Thyroid gland (tissue), 4 donors: ENCODE measurements at places on chromosomes 3 and 15. TPM values are rescaled to one million over a fixed set of nuclear protein-coding genes. Genes with fewer than 3 reads are reported as not detected.
A peak's percentile ranks its signal among the peaks of the same experiment; 100 is the strongest.

Gene GOLGA6D
- total RNA-seq = not detected

Gene ALG1L2
- total RNA-seq = 1.7 TPM

Gene SNTN
- total RNA-seq = not detected

Gene CFAP44
- total RNA-seq = 7.9 TPM

Gene KNL1
- 0.78 TPM for total RNA-seq

Gene SSR3
- 223 TPM for total RNA-seq

Gene ATP10A
- 3.6 TPM for total RNA-seq

DNA sequence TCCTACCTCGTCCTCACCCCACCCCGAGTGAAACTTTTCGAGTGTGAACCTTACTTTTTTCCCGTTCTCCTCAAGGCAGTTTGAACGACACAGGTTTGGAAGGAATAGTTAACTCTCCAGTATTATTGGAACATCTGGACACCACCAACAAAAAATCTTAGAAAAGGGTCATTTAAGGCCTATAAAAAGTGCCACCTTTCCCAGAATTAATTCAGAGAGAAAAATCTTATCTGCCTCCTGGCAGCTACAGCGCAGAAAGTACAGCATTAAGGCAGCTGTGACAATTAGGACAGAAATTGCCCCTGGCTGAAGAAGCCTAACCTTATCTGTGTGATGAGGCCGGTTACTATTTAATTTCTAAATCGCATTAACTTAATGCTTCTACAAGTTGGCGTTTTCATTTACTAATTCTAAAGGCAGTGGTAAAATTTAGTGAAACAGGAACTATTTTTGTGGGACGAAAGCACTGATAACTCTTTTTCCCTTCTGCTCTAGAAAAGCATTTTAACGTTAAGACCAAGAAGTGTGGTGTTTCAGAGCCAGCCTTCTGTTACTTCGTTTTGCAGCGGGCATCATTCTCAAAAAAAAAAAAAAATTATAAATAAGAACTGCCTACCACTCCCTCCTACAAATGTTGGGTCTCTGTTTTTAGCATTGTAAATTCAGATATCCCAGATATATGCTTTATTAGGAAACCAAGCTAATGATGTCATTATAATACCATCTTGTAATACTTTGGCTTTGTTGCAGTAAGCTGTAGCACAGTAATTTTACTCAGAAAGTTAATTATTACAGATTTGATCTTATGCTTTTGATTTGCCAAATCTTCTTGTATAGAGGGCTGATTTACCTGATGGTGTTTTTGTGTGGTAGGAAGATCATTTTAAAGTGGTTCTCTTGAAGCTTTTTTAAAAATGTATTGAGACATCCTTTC is 1.4 kb downstream of the ATP11B start:
- DNase-seq = no peak
- H3K4me1 ChIP-seq = peaks cover 12% of the 10 kb centered on the region
- H3K4me3 ChIP-seq = peak overlapping the region; percentile 89
- no peaks in the 10 kb centered on the region for H3K36me3 ChIP-seq
- peak overlapping the region; percentile 84 for H3K27ac ChIP-seq

DNA sequence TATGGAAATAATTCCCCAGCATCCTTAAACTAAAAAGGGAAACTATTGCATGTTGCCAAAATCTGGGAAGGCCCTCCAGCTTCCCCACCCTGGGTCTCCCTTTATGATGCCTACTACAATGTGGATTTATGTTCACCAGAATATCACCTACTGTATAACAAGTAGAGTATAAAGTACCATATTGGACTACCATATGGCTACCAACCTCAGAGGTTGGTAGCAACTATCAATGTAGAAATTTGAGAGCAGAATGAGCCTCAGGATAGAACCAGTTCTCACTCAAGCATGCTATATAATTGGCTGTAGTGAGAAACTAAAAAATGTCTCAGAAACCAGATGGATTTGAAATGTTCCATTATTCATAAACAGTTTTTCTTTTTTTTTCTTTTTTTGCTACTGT is 918.4 kb downstream of the MCTP2 start:
- no peak overlapping the region for H3K27ac ChIP-seq
- no peaks in the 10 kb centered on the region for H3K27me3 ChIP-seq
- H3K36me3 ChIP-seq = no peaks in the 10 kb centered on the region
- DNase-seq = no peak
- H3K4me1 ChIP-seq = no peaks in the 10 kb centered on the region

DNA sequence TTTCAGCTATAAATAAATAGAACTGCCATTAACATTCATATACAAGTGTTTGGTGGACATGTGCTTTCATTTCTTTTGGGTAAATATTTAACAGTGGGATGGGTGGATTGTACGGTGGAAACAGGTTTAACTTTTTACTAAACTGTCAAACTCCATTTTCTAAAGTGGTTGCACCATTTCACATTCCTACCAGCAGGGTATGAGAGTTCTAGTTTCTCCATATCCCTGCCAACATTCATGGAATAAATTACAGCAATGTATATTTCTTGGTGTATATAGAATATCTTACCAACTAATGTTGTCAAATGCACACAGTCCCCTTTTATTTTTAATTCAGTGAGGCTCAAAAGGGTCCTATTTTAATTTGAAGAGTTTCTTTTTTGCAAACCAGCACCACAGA is 71.3 kb upstream of the CTXND1 start:
- no peaks in the 10 kb centered on the region for H3K27me3 ChIP-seq
- H3K36me3 ChIP-seq = no peaks in the 10 kb centered on the region
- no peak overlapping the region for H3K4me3 ChIP-seq
- no peaks in the 10 kb centered on the region for H3K4me1 ChIP-seq

- no peaks in the 10 kb centered on the region for H3K4me1 ChIP-seq
- no peaks in the 10 kb centered on the region for H3K36me3 ChIP-seq
- H3K27ac ChIP-seq = no peak overlapping the region
- no peaks in the 10 kb centered on the region for H3K27me3 ChIP-seq
- no peak overlapping the region for H3K4me3 ChIP-seq
Measured at GRCh38 chr15:65223996-65224395, 12.7 kb upstream of the CILP start.

DNA sequence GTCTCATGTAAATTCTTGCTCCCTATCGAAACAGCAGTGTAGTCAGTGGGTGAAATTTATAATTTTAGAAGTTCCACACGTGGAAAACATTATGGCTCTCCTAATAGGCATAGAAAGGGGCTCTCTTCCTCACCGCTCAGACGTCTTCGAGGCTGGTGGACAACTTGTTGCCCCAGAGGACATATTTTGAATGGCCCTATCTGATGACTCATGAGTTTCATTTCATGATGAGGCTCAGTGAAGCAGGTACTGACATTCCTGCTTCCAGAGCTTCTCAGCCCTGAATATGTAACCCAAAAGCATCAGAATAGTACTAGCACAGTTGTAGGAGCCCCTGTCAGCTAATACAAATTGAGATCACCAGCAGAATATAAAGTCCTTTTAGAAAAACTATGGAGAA is 117.9 kb downstream of the HERC1 start:
- peaks cover 25% of the 10 kb centered on the region for H3K4me1 ChIP-seq
- no peak overlapping the region for H3K4me3 ChIP-seq
- DNase-seq = peak; percentile 12
- peak overlapping the region; percentile 32 for H3K27ac ChIP-seq
- H3K36me3 ChIP-seq = peaks cover 13% of the 10 kb centered on the region
- H3K27me3 ChIP-seq = no peaks in the 10 kb centered on the region

DNA sequence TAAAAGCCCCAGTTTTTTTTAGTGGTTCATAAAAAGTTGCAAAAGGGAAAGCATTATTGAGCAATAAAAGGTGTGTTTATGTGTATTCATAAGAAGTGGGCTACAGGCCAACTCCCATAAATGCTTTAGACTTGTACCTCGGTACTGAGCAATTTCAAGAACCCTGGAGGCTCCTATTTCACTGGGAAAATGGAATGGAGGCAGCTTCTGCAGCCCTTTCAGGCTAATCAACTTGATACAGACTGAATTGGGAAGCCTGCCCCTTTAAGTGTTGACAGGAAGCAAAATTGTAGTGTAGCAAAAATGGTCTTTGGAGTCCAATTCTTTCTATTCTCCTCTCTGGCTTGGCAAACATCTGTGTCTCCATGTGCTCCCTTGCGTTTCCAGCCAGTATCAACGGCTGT is 118.8 kb downstream of the ECT2 start:
- H3K4me3 ChIP-seq = no peak overlapping the region
- no peaks in the 10 kb centered on the region for H3K4me1 ChIP-seq
- H3K36me3 ChIP-seq = no peaks in the 10 kb centered on the region
- no peak for DNase-seq
- H3K27me3 ChIP-seq = no peaks in the 10 kb centered on the region

GRCh38 chr3:48756640-48757039 is 39.6 kb upstream of the IP6K2 start:
- no peaks in the 10 kb centered on the region for H3K27me3 ChIP-seq
- H3K4me1 ChIP-seq = no peaks in the 10 kb centered on the region
- no peak overlapping the region for H3K27ac ChIP-seq

- H3K4me1 ChIP-seq = peaks cover 42% of the 10 kb centered on the region
- H3K27me3 ChIP-seq = no peaks in the 10 kb centered on the region
- no peak overlapping the region for H3K4me3 ChIP-seq
- H3K27ac ChIP-seq = no peak overlapping the region
- peaks cover 3% of the 10 kb centered on the region for H3K36me3 ChIP-seq
Measured at GRCh38 chr3:33803894-33804526, 5.6 kb downstream of the PDCD6IP start.

GRCh38 chr3:141277451-141277850 is 45.8 kb downstream of the PXYLP1 start:
- H3K27me3 ChIP-seq = no peaks in the 10 kb centered on the region
- H3K4me1 ChIP-seq = peaks cover 4% of the 10 kb centered on the region
- H3K27ac ChIP-seq = no peak overlapping the region
- no peak for DNase-seq

DNA sequence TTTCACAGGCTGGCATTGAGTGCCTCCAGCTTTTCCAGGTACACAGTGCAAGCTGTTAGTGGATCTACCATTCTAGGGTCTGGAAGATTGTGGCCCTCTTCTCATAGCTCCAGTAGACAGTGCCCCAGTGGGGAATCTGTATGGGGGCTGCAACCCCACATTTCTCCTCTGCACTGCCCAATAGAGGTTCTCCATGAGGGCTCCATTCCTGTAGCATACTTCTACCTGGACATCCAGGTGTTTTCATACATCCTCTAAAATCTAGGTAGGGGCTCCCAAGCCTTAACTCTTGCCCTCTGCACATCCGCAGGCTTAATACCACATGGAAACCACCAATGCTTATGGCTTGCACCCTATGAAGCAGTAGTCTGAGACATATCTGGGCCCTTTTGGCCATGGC is 15.1 kb upstream of the CCR2 start:
- DNase-seq = no peak
- H3K4me1 ChIP-seq = no peaks in the 10 kb centered on the region
- H3K36me3 ChIP-seq = no peaks in the 10 kb centered on the region
- H3K27me3 ChIP-seq = no peaks in the 10 kb centered on the region

DNA sequence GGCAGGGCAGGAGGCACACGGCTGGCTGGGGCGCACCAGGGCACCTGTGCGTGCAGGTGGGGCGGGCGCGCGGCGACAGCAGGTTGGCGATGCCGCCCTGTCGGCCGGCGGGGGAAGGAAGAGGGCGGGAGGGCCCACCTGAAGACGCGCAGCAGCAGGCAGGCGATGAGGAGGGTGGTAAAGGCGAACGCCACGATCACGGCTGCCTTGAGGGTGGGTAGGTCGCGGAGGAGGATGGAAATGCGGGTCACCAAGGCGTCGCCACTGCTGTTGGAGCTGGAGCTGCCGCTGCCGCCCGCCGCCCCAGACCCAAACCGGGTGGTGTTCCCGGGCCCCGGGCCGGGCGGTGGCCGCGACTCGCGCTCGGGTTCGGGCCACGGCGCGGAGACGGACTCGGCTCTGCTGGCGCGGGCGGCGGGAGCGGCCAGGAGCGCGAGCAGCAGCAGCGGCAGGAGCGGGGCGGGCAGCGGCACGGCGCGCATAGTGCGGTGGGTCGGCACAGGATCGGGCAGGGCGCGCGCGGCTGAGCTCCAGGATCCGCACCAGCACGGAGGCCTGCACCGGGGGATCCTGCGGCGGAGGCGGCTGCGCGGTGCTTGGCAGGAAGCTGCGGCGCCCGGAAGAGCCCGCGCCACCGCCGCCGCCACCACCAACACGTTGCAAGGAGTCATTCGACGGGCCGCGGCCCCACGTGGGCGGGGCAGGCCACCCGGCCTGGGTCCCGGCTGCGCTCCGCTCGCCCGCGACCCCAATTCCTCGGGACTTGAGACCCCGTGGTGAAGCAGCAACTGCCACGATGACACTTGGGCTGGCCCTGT is at the start of gene FAM174B:
FAM174B (minus strand) TSS at position 598 of the 818 bp plus-strand sequence.
- no peaks in the 10 kb centered on the region for H3K27me3 ChIP-seq
- H3K36me3 ChIP-seq = no peaks in the 10 kb centered on the region
- peak within 1 kb of the TSS; percentile 86 for H3K27ac ChIP-seq
- H3K4me3 ChIP-seq = peak within 1 kb of the TSS; percentile 65
- peaks cover 34% of the 10 kb centered on the region for H3K4me1 ChIP-seq

- H3K36me3 ChIP-seq = peaks cover 12% of the 10 kb centered on the region
- no peak overlapping the region for H3K4me3 ChIP-seq
- peaks cover under 1% of the 10 kb centered on the region for H3K4me1 ChIP-seq
- H3K27me3 ChIP-seq = no peaks in the 10 kb centered on the region
- no peak for DNase-seq
- H3K27ac ChIP-seq = no peak overlapping the region
Measured at GRCh38 chr3:53104762-53105161, 25.5 kb downstream of the RFT1 start.

GRCh38 chr3:100335434-100335833 is 877 bp downstream of the NIT2 start:
- peaks cover 4% of the 10 kb centered on the region for H3K4me1 ChIP-seq
- no peaks in the 10 kb centered on the region for H3K27me3 ChIP-seq
- no peak overlapping the region for H3K27ac ChIP-seq
- H3K4me3 ChIP-seq = peak overlapping the region; percentile 61
- no peak for DNase-seq

DNA sequence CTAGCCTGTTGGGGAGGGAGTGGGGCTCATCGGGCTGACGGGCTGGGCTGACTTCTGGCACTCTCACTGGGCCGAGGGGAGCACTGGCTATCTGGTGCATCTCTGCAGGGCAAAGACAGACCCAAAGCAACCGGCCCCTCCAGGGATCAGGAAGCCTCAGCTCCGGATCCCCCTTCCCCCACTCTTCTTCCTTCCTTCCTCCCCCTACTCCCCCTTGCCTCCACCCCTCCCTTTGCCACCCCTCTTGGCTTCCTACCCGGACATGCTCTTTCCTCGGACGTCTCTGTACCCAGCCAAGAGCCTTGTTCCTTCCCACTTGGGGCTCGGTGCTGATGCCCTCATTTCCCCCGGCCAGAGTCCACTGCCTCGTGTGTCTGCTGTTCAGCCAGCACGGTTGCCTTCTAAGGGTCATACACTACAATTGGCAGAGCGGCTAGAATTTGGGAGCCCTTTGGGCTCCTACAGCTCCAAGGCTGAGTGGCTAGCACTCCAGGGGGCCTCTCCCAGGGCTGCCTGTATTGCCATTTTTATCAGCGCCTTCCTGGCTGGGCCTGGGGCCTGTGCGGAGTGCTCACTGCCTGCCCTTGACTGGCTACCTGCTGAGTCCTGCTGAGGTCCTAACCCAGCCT is 10.9 kb downstream of the SEMA3F start:
- no peak overlapping the region for H3K4me3 ChIP-seq
- no peaks in the 10 kb centered on the region for H3K36me3 ChIP-seq

DNA sequence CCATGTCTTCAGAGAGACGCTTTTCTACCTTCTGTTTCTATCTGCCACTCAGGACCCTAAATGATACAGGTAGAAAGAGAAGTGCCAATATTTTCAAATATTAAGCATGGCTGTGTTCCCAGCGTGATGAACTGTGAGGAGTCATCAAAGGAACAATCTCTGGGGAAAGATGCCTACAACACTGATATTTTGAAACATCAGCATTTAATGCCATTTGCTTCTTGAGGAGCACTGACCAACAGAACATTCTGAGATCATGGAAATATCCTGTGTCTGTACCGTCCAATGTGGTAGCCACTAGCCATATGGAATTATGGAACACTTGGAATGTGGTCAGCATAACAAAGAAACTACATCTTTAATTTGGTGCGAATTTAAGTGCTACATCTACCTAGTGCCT is 117.9 kb upstream of the COL6A5 start:
- no peak overlapping the region for H3K4me3 ChIP-seq
- no peak for DNase-seq
- H3K27me3 ChIP-seq = no peaks in the 10 kb centered on the region
